ENCODE measurements at places on chromosomes 5 and 9. TPM values are rescaled to one million over a fixed set of nuclear protein-coding genes. Genes with fewer than 3 reads are reported as not detected.

DNA sequence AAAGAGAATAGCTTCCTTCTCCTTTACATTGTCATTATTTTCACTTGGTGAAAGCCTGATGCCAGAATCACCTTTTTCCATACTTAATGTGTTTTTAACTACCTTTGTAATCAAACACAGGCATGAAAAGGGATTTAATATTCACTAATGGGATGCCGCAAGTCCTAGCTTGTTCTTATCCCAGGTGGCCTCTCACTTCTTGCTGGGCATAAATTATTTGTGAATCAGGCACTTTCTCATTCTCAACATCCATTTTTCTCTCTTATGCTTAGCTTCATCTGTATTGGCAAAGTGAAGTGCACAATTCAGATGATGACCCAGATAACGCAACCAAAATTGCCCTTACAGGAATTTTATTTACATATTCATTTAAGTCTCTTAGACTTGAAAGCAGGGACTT, 10.9 kb downstream of the ACTL7B start:
- DNase-seq = no peak

- DNase-seq = no peak
Observed at GRCh38 chr5:176823869-176824412, 13.6 kb downstream of the UNC5A start.

GRCh38 chr9:97788763-97789663, 64.0 kb upstream of the FOXE1 start:
- DNase-seq = no peak

DNA sequence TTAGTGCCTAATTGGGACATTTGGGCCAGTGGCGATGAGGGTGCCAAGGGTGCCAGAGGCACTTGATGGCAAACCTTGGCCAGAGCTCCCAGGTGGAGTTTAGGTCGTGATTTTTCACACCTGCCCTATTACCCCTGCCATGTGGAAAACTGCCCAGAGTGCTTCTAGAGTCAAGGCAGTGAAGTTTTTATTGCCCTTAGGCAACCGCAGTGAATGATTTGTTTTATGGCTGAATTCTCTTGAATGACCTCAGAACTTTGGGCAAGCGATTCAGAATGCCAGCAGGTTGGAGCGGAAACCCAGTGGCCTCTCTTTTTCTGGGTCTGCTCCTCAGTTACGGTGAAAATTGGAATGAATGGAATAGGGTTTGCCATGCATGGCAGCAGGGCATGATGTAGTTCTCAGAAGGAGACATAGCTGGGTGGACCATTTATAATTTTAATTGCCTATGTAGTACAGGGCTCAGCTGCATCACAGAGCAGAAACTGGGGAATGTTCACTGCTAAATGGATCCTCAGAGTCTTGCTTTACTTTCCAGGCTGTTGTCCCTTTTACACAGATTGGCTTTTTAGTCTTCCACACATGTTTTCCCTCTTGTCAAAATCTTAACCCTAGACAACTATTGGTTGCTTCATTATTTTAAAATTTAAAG, 820.0 kb upstream of the SEMA6A start:
- no peak for DNase-seq

- peak; percentile 95 for DNase-seq
Observed at GRCh38 chr5:29169886-29170285, 2023.6 kb upstream of the CDH6 start.

DNA sequence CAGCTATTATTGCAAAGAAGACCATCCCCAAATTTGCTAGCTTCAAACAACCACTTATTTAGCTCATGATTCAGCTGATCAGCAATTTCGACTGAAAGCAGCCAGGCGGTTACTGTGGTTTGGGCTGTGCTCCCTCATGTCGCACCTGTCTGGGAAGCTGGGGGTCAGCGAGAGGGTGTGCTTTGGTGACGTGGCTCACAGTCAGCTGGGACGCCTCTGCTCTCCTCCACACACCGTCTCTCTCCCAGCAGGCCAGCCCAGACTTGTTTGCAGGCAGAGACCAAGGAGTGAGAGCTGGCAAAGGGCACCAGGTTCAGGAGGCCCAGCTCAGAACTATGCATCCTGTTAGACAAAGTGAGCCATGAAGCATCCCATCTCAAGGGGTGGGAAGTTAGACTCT, 140.9 kb downstream of the SYK start:
- DNase-seq = no peak

GRCh38 chr9:60546406-60546805, 367.8 kb upstream of the SPATA31A5 start:
- DNase-seq = no peak

DNA sequence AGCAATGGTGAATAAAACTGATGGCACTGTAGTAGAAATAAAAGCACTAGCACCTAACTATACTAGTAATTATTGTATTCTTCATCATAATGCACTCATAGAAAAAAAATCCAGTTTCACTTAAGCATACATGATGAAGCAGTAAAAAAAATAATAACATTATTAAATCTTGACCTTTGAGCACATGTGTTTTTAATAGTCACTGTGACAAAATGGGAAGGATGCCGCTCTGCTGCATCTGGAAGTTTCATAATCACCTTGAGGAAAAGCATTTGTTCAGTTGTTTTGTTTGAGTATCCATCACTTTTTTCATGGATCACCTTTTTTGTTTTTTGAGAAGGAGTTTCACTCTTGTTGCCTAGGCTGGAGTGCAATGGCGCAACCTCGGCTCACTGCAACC, 13.2 kb downstream of the OR2K2 start:
- no peak for DNase-seq

JAKMIP2 gene
- total RNA-seq = 0.69 TPM

SLC6A7 gene
- 1.6 TPM for total RNA-seq

HNRNPAB gene
- total RNA-seq = 110 TPM

FIBCD1 gene
- total RNA-seq = 14.6 TPM

Data from NCI-H460 (cell line).